ENCODE measurements at places on chromosomes 4 and X. TPM values are rescaled to one million over a fixed set of nuclear protein-coding genes. Genes with fewer than 3 reads are reported as not detected.
A peak's percentile ranks its signal among the peaks of the same experiment; 100 is the strongest.

- peaks cover 35% of the 10 kb centered on the region for H3K4me1 ChIP-seq
- no peak overlapping the region for H3K4me3 ChIP-seq
- H3K27me3 ChIP-seq = no peaks in the 10 kb centered on the region
Observed at GRCh38 chrX:115560211-115560977, 580 bp upstream of the PLS3 start.

DNA sequence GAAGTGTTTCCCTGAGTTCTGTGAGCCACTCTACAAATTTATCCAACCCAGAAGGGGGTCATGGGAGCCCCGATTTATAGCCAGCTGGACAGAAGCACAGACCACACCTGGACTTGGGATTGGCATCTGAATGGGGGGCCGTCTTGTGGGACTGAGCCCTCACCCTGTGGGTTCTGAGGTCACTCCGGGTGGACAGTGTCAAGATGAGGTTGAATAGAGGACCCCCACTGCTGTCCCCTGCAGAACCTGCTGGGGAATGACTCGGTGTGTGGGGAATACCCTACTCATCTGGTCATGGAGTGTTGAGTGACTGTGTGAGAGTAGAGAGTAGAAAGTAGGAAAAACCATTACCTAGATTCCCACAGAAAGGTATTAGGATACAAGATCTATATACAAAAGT lies 67.5 kb downstream of the ZFYVE28 start:
- no peaks in the 10 kb centered on the region for H3K36me3 ChIP-seq
- H3K27ac ChIP-seq = no peak overlapping the region
- DNase-seq = no peak
- no peaks in the 10 kb centered on the region for H3K27me3 ChIP-seq
- H3K4me3 ChIP-seq = no peak overlapping the region
- no peaks in the 10 kb centered on the region for H3K4me1 ChIP-seq

DNA sequence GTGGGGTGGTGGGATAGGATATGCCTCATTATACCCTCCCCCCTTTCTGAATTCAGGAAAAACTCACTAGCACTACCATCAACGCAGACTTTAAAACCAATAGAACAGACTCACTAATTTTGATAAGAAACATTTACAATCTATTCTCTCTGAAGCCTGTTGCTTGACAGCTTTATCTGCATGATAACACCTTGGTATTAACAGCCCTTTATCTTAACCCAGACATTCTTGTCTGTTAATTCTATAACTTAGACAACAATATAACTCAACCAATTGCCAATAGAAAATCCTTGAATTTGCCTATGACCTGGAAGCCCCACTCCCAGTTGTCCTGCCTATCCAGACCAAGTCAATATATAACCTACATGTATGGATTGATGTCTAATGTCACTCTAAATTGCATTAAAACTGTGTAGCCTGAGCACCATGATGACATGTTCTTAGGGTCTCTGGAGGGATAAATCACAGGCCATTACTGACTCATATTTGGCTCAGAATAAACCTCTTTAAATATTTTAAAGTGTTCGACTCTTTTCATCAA lies 1.5 kb upstream of the UGT2A3 start:
- H3K36me3 ChIP-seq = no peaks in the 10 kb centered on the region
- H3K4me3 ChIP-seq = no peak overlapping the region
- H3K27ac ChIP-seq = peak overlapping the region; percentile 90
- H3K27me3 ChIP-seq = no peaks in the 10 kb centered on the region

DNA sequence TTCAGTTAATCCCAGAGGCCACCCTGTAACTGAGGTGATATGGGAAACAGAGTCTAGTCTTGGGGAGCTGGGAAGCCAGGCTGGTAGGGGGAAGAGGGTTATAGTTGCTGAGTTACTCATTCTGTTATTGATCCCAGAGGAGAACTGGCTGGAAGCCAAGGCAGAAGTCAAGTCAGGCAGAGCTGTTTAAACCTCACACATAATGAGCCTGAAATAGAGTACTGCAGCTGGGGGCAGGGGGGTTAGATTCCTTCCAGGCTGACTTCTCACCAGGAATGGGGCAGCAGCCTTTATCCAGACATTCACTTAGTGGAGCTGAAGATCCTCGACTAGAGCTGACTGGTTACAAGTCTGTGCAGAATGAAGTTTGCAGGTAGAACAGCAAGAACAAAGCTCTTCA lies 144.9 kb downstream of the C4orf33 start:
- no peak overlapping the region for H3K4me3 ChIP-seq
- H3K27me3 ChIP-seq = no peaks in the 10 kb centered on the region
- no peaks in the 10 kb centered on the region for H3K4me1 ChIP-seq
- DNase-seq = peak; percentile 64
- H3K27ac ChIP-seq = no peak overlapping the region

- H3K4me3 ChIP-seq = no peak overlapping the region
- DNase-seq = no peak
- H3K4me1 ChIP-seq = no peaks in the 10 kb centered on the region
Observed at GRCh38 chr4:82275431-82276331, 98.1 kb downstream of the HNRNPD start.

GRCh38 chrX:42546800-42547199 lies 231.2 kb downstream of the PPP1R2C start:
- H3K4me3 ChIP-seq = no peak overlapping the region
- H3K27ac ChIP-seq = no peak overlapping the region
- no peak for DNase-seq
- H3K27me3 ChIP-seq = no peaks in the 10 kb centered on the region
- H3K36me3 ChIP-seq = no peaks in the 10 kb centered on the region
- H3K4me1 ChIP-seq = no peaks in the 10 kb centered on the region

DNA sequence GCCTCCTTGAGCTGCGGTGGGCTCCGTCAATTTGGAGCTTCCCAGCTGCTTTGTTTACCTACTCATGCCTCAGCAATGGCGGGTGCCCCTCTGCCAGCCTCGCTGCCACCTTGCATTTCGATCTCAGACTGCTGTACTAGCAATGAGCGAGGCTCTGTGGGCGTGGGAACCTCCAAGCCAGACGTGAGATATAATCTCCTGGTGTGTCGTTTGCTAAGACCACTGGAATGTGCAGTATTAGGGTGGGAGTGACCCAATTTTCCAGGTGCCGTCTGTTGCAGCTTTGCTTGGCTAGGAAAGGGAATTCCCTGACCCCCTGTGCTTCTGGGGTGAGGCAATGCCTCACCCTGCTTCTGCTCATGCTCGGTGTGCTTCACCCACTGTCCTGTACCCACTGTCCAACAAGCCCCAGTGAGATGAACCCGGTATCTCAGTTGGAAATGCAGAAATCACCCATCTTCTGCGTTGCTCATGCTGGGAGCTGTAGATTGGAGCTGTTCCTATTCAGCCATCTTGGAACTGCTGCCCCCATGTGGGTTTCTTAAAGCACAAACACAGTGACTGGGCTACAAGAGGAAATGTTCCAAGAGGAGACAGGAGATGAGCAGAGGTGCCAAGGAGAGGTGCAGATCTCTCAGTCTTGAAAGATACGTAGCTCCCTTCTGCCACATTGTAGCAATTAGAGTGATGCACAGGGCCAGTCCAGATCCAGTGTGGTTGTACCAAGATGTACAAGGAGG lies 193.0 kb upstream of the IGFBP7 start:
- H3K36me3 ChIP-seq = no peaks in the 10 kb centered on the region
- H3K27ac ChIP-seq = no peak overlapping the region
- no peak overlapping the region for H3K4me3 ChIP-seq
- H3K4me1 ChIP-seq = no peaks in the 10 kb centered on the region
- no peaks in the 10 kb centered on the region for H3K27me3 ChIP-seq
- DNase-seq = no peak

DNA sequence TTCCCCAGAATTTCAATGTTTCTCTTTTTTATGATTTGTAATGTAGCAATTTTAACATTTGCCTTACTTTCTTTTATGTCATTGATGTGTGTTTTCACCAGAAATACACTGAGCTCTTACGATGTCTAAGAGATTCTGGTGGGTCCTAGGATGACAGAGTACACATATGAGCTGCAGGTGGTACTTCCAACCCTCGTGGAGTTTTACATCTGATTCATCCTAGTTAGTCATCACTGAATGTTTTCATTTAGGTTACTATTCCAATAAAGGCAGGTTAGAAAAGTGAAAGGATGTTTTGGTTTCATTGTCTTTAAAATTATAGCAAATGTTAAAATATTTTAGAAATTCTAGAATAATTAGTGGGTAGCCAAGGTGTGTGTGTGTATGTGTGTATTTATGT lies 605.9 kb downstream of the ADGRL3 start:
- H3K27me3 ChIP-seq = no peaks in the 10 kb centered on the region
- H3K36me3 ChIP-seq = no peaks in the 10 kb centered on the region
- H3K4me1 ChIP-seq = no peaks in the 10 kb centered on the region
- no peak overlapping the region for H3K4me3 ChIP-seq
- no peak overlapping the region for H3K27ac ChIP-seq

DNA sequence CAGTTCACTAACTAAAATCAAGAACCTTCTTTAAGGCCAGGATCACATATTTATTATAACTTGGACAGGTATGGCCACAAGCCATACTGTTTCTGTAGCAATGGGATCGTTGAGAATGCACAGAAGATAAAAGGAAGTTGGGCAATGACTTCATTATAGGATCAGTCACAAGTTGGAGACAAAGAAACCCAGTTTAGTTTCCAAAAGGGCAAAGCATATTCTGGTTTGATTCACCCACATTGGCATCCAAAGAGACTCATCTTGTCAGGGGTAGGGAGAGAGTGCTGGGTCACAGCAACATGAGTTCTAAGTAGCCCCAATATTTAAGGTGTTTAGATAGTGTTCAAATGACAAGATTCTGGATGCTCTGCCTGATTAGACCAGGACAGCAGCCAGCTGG lies 317.1 kb upstream of the GALNT7 start:
- no peak for DNase-seq
- no peak overlapping the region for H3K4me3 ChIP-seq
- H3K4me1 ChIP-seq = no peaks in the 10 kb centered on the region
- H3K36me3 ChIP-seq = no peaks in the 10 kb centered on the region
- no peak overlapping the region for H3K27ac ChIP-seq

DNA sequence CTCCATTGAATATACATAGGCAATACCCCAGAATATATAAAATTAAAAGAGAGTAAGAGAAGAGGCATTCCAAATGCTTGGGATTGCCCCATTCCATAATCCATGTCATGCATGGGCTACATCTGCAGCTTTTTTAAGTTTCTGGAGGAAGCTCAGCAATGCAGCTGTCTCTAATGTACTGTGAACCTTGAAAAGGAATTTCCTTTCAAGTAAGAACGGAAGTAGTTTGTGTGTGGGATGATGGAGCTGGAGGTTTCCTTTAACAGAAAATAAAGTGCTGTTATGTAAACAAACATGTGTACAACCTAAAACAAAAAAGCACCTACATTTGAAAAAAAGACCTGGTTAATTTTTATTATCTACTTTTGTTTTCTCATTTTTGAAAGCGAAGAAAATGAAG lies 303.5 kb downstream of the BMPR1B start:
- H3K36me3 ChIP-seq = no peaks in the 10 kb centered on the region
- DNase-seq = no peak
- no peak overlapping the region for H3K4me3 ChIP-seq
- no peak overlapping the region for H3K27ac ChIP-seq

- H3K27ac ChIP-seq = no peak within 1 kb of the TSS
- H3K4me1 ChIP-seq = no peaks in the 10 kb centered on the region
- H3K27me3 ChIP-seq = no peaks in the 10 kb centered on the region
- H3K4me3 ChIP-seq = no peak within 1 kb of the TSS
- H3K36me3 ChIP-seq = no peaks in the 10 kb centered on the region
- peak; percentile 36 for DNase-seq
Observed at GRCh38 chr4:56821381-56822243, at the start of gene SPINK2. TSS of gene SPINK2 (minus strand) at chr4:56821701. CDS start at chr4:56821662, 39 bp downstream.

GRCh38 chr4:80811406-80811805 lies 219.1 kb upstream of the BMP3 start:
- H3K27me3 ChIP-seq = no peaks in the 10 kb centered on the region
- H3K27ac ChIP-seq = no peak overlapping the region
- no peaks in the 10 kb centered on the region for H3K4me1 ChIP-seq

DNA sequence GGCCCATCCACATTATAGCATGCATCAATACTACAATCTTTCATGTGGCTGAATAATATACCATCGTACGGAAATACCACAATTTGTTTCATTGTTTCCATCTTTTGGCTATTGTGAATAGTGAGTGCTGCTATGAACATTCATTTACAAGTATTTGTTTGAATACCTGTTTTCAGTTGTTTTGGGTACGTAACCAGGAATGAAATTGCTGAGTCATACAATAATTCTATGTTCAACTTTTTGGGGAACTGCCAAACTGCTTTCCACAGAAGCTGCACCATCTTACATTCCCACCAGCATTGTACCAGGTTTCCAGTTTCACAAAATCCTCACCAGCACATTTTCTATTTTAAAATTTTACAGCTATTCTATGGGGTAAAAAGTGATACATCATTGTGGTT lies 28.5 kb upstream of the MANBA start:
- no peaks in the 10 kb centered on the region for H3K36me3 ChIP-seq
- no peaks in the 10 kb centered on the region for H3K4me1 ChIP-seq
- H3K27ac ChIP-seq = no peak overlapping the region

Gene TRPC3
- 0.26 TPM for total RNA-seq

Gene SYN1
- 0.26 TPM for total RNA-seq

Gene ADGRL3
- total RNA-seq = 0.33 TPM

Gene POU3F4
- total RNA-seq = not detected

Gene FAM149A
- 20.8 TPM for total RNA-seq

Gene GATA1
- not detected for total RNA-seq

Measured in body of pancreas (tissue), 4 donors.